ENCODE measurements at places on chromosomes 5 and 9.
A peak's percentile ranks its signal among the peaks of the same experiment; 100 is the strongest.

DNA sequence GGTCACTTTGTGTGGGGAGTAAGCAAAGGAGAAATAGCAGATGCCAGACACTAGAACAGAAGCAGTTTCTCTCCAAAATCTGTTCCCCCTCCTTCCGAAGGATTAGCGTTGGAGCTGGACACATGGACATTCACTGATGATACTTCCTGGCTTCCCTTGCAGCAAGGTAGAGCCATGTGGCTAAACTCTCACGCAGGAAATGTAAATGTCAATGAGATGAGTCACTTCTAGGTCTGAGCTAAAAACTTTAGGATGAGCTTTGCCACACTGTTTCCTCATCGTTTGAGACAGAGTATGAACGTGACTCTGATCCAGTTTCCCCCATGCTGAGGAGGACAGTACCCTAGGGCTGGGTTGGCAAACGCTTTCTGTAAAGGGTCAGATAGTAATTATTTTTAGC is 5.1 kb downstream of the BHMT2 start:
- DNase-seq = no peak

GRCh38 chr9:69815313-69815712 is 5.3 kb upstream of the CFAP95 start:
- DNase-seq = peak; percentile 11

DNA sequence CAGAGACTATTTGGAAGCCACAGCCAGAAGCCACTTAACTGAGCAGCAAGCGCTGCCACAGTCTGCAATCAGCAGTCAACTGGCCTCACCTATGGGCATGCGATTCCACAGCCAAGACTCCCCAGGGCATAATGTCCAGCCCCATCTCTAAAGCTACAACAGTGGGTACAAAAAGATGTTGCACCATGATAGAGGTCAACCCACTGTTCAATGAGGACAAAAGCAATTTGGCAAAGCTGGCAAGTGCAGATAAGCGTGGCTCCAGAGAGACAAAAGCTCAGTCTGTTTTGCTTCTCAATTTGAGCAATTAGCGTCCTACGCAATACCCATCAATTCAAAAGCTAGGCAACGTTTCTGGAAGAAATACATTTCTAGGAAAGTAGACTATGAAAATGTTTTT is 3.2 kb downstream of the TAS2R1 start:
- DNase-seq = no peak

- DNase-seq = no peak
These were observed 17.8 kb downstream of the ITK start for GRCh38 chr5:157198277-157198986.

DNA sequence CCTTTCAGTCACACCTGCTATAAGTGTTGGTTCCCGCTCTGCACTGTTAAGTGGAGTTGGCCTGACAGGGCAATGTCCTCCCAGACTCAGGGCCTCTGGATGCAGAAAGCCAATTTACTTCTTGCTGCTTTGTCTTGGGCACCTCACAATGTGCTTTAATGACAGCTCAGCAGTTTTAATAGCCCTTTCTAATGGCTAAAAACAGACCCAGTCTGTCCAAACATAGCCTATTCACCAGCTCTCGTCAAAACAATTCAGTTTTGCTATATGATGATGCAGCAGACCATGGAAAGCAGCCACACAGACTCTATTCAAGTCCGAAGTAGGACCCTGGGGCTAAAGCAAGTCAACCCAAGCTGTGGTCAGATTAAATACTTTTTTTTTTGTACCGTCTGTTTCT is 529.1 kb upstream of the SEMA6A start:
- peak; percentile 35 for DNase-seq

- peak; percentile 87 for DNase-seq
These were observed 9.7 kb downstream of the LECT2 start for GRCh38 chr5:135944967-135945560.

DNA sequence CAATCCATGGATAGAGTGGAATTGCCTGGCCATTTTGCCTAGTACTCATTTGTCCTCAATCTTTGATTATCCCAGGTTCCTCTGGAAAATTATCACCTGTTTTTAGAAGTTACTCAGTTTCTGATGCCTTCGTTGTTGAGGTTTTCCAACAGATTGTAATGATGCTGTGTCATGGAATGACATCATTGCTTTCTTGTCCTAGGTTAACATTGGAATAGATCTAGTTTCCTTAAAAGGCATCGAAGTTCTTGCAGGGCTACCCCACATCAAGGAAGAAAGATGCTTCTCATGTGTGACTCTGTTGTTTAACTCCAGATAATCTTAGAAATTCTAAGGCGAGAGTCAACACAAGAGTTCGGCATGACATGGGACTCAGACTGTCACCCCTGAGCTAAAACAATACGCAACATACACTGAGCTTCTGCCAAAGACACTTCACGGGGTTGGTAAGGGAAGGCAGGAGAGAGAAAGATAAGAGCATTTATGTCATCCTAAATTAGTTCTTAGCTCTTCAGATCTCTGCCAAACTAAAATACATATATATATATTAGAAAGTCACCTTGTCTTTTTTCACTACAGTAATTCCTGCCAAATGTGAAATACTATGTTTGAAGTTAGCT is 293.2 kb upstream of the WWC1 start:
- DNase-seq = peak; percentile 37

DNA sequence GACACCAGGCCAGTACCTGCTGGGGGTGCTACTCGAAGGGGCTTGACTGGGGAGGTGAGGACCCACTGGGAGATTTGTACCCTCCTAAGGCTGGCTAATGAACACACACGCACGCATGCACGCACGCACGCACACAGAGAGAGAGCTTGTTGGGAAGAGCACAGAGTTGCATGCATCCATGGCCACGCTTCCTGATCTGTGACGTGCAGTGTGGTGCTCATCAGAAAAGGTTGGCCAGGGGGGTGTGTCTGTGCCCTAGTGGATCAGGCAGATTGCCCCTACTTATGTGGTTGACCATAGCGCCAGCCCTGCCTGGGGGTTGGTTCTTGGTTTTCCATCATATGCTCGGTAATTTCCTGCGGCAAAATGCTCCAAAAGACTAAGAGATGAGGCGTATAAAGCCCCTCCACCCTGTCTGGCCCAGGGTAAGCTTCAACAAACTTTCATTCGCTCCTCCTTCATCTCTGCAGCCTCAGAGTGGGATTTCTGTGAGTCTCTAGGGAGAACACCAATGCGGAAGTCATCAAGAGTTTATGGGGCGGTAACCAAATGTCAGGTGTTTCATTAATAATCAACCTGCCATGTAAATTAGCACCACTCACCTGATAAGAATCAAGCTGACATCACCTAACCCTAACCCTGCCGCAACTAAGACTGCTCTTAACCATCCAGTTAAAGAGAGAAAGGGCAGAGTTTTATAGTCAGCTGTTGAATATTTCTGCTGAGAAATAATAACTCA is 8.0 kb upstream of the GFI1B start:
- no peak for DNase-seq

DNA sequence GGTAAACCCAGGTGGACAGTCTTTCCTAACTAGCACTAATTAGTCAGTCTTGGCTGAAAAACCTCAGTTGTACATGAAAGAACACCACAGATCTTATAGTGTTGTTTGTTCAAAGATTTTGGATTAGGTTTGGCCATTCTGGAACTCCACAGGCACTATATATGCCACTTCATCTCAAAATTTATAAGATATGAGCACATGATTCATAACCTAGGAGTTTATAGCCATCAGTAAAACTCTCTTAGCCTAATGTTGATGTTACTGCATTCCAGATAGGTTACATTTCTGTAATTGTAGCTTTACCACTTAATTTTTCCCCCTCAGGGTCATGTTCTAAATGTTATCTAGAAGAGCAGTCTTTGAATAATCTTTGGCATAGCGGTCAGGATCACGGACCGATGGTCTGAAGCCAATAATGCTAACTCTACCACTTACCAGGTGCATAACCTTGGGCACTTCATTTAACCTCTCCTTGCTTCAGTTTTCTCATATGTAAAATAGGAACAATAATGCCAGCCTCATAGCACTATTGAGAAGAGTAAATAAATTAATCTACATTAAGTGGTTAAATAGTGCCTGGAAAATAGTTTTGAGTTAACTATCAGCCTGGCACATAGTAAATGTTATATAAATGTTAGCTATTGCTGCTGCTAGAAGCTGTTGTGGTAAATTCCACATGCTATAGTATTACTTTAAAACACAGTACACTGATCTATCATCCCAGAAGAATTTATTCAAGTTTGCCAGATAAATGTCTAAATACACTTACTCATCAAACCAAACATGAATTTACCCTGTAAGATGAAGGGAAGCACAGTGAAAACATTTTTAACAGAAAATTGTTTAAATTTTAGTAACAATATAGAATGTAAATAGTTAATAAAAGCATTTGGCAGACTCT is 743.9 kb downstream of the NR2F1-AS1 start:
- peak; percentile 10 for DNase-seq

GRCh38 chr5:178319541-178320041 is 87.0 kb upstream of the PHYKPL start:
- DNase-seq = no peak

GRCh38 chr9:116102596-116102995 is 51.0 kb upstream of the PAPPA start:
- DNase-seq = peak; percentile 25
